ENCODE measurements at places on chromosomes 7 and 10. TPM values are rescaled to one million over a fixed set of nuclear protein-coding genes. Genes with fewer than 3 reads are reported as not detected.

SRRM3 gene
- 0.99 TPM for total RNA-seq

GPNMB gene
- total RNA-seq: 208 TPM

FAM25A gene
- 16.3 TPM for total RNA-seq

GRM3 gene
- total RNA-seq: 0.20 TPM

STRIP2 gene
- total RNA-seq: 1.9 TPM

ETV1 gene
- 8.7 TPM for total RNA-seq

SFTPD gene
- total RNA-seq: not detected

DNA sequence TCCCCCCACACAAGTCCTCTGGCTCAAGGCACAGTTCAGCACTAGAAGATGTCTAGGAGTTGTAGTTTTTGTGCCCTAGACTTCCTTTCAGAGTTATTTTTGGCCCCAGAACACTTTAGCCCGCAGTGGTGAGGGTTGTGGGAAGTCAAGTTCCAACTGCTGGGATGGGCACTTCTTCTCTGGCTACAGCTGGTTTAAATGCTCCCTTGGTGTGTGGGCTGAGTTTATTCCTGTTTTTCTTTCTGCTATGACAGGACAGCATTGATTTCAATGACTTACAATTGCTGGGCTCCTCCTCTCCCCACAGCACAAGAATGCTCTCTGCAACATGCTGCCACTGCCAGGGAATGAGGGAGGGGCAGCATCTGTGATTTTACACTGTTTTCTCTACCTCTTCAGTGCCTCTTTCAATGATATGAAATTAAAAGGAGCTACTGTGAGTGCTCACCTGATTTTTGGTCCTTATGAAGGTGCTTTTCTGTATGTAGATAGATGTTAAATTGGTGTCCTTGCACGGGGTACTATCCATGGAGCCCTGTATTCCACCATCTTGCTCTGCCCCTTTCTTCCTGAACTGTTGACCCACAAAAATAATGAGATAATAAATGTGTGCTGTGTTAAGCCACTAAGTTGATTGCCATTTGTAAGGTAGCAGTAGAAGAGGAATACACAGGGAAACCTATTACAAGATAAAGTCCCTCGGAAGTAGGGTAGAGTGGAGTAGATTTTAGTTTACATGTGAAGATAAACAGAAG lies 56.3 kb downstream of the SLC13A1 start:
- DNase-seq: no peak

DNA sequence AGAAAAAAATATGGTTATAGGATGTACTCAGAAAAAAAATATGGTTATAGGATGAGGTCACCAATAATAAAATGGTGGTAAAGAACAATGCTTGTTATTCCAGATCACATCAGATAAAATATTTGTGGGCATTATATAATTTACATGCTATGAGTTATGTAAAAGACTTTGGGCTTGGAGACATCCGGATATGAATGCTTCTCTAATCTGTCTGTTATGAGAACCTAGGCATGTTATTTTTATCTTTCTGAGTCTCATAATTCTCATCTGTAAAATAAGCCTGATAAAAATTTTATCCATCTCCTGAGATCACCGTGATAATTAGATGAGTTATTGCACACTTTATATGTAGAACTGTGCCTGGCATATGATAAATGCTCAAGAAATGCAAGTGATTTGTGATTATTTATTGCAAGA lies 37.8 kb downstream of the DKK1 start:
- no peak for DNase-seq

DNA sequence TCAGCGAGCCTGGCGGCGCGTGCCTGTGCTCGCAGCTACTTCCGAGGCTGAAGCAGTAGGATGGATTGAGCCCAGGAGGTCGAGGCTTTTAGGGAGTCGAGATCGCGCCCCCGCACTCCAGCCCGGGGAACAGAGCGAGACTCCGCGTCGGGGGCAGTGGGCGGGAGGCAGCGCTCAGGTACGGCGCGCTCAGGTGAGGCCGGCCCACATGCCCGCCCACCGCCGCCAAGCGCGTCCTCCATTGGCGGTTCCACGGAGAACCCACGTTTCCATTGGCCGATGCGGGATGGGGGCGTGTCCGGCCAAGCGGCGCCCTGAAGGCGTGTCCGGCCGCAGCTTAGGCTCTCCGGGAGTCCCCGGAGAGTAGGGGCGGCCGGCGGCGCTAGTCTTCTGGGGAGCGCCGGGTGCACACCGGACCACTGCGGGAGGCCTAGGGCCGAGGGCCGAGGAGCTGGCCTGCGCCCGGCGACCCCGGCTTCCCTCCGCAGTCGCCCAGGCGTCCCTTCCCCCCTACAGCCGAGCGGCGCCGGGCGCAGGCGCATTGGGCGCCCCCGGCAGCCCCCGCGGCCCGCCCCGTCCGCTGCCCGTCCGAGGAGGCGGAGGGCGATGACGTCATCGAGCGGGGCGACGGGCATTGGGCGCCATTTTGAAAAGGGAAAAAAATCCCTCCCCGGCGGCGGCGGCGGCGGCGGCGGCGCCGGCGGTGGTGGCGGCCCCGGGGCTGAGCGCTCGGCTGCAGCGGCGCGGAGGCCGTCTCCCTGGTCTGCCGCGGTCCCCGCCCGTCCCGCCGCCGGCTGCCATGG lies at the start of gene PPP2R2D:
PPP2R2D (plus strand) TSS at position 659 of the 803 bp plus-strand sequence; CDS start at position 800, 141 bp downstream.
- peak; percentile 88 for DNase-seq

DNA sequence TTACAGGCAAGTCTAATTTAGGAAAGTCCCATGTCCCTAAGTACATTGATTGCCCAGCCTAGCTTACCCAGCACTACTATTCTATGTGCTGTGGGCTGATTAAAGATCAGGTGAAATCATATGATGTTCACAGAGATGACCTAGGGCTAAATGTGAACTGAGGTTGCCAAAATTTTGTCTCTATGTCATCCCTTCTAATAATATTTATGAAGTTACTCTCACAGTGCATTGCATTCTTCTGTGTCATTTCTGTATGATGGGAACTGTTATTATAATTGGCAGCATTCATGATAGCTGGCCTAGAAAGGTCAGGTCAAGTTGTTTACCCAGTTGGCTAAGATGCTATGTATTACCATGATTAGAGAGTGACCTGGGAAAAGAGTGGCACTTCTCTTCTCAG lies 2.8 kb upstream of the PDK4 start:
- no peak for DNase-seq

- DNase-seq: peak; percentile 79
Measured at GRCh38 chr10:124719213-124719851, 24.8 kb downstream of the FAM53B start.

DNA sequence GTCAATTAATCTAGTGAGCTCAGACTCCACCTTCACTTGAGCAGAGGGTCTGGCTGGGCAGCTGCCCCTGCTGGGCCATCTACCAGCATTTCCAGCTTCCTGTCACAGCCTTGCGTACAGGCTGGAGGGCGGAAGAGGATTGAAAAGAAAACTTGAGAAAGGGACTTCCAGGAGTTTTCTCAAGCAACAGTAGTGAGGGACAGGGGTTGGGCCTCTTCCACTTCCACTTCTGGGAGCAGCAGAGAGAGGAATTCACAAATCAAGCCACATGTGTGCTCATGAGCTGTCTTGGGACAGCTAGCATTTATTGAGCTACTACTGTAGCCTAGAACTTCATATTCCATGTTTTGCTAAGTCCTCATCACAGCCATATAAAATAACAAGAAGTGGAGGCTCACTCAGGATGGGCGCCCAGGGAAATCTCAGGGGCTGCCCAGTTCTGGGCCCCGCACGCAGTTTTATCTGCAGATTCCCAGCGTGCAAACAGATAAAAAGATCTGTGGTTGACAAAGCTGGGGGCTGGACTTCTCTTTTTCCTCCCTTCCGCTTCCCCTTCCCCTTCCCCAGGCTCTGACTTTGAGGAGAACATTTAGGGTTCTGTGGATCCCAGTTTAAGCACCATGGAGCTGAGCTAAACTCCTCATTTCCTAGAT lies 135.8 kb downstream of the RGS10 start:
- DNase-seq: no peak

GRCh38 chr10:119211625-119212441 lies 4.5 kb downstream of the GRK5 start:
- DNase-seq: no peak

GRCh38 chr10:109852475-109853037 lies 70.8 kb downstream of the XPNPEP1 start:
- peak; percentile 7 for DNase-seq

DNA sequence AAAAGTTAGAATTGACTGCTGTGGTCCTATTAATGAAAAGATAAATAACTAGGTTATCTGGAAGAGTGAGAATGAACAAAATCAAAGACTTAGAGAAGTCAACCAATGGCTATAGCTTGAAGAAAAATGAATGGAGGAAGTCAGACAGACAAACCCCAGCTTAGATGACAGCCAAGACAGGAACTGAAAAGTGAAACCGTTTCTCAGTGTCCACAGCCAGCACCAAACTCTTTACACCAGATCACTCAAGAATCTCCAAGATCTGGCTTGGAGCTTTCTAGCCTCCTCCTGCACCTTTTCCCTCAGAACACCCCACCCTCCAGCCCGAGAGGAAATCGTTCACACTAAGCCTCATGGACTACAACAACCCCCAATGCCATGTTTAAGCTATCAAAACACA lies 167.0 kb downstream of the SFMBT2 start:
- DNase-seq: no peak

GRCh38 chr7:90225181-90225580 lies 13.6 kb downstream of the STEAP2 start:
- no peak for DNase-seq

DNA sequence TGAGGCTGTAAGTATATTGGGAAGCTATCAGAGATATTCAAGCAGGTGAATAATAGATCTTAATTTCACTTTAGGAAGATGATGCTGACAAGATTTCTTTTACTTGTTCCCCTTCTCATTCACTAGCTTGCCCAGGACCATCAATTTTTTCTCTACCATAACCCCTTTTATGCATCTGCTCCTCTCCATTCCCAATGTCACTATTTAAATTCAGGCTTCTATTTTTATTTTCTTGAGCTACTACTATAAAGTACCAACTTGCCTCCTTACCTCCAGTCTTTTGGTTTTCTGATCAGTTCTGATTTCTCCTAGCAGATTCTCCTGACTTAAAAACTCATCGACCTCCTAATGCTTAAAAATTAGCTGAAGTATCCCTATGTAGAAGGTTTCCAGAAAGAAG lies 97.7 kb upstream of the SMIM30 start:
- no peak for DNase-seq

DNA sequence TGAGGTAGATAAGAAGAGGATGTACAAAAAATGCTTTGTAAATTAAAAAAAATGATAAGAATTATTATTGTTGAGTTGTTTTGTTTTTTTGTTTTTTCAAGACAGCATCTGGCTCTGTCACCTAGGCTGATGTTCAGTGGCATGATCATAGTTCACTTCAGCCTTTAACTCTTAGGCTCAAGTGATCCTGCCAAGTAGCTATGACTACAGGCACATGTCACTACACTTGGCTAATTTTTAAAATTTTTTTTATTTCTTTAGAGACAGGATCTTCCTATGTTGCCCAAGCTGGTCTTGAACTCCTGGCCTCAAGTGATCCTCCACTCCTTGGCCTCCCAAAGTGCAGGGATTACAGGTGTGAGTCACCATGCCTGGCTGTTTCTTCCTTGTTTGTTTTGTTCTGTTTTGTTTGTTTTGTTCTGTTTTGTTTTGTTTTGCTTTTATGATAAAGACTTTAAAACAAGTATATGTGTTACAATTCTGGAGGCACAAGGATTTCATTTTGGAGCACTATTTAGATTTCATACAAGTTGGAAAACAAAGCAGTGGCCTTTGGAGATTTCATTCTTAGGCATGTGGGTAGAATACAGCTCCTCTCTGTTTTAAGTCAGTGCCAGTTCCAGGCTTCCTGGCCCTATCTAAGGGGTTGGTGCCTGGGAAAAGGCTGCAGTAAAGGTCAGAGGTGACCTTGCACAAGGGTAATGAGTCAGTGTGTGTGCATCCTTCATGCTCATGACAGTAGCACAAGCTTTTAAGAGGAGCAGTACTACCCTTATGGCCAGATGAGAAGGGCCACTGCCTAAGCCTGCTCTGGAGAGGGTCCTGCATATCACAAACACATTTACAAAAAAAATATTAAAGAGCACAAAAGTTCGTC lies 17.9 kb downstream of the FGFBP3 start:
- no peak for DNase-seq

Data from skin of body (tissue), 3 donors.